ENCODE measurements at places on chromosomes 5 and 9.

DNA sequence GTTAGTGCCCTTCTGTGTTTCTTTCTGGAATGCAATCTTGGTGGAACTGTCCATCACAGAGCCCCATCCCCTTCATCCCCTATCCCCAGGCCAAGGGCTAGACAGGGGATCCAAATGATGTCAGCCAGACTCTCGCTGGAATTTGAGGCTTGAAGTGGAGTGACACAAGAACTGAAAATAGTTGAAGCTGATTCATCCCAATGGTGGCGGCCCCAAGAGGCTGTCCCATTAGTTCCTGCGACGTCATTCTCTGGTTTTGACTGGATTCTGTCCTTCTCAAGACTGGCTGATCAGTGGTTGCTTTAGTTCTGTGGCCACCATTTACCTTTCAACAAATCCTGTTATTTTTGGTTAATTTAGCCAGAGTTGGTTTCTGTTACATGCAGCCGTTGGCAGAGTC is 59.9 kb downstream of the SUB1 start:
- DNase-seq: no peak

- DNase-seq: no peak
Observed at GRCh38 chr5:135437422-135437795, 9.7 kb downstream of the DCANP1 start.

DNA sequence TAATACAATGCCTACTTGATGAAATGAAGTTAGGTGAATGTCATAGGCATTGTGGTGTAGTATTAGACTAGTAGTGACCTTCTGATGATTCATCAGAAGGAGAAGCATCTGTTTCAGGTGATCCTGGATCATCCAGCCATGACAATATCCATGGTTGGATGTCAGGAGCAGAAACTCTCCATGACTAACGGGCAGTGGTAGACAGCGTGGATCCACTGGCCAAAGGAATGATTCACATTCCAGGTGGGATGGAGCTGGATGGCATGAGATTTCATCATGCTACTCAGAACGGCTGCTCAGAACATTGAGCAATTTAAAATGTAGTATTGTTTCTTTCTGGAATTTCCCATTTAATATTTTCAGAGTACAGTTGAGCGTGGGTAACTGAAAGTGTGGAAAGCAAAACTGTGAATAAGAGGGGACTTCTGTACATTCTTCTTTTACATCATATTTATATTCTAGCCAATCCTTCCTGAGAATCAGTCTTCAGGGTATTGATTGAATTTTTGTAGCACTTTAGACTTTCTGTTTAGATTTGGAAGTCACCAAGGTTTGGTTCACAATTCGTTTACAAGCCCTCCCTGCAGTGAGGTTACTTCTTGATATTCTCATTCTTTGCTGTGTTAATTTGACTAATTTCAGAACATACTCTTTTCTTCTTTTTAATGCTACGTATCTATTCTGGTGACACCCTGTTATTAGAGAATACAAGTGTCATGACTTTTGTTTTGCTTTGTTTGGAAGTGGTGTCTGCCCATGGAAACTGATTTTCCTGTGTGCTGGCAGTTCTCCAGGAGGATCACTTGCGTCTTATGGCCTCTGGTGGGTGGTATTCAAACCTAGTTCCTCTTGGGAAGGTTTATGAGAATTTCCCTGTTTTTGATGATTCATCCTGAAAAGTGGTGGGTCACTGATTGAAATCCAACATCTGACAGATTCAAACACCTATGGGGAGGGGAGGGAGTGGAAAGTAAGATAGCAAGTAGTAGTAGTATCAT is 12.2 kb upstream of the CLINT1 start:
- DNase-seq: no peak

DNA sequence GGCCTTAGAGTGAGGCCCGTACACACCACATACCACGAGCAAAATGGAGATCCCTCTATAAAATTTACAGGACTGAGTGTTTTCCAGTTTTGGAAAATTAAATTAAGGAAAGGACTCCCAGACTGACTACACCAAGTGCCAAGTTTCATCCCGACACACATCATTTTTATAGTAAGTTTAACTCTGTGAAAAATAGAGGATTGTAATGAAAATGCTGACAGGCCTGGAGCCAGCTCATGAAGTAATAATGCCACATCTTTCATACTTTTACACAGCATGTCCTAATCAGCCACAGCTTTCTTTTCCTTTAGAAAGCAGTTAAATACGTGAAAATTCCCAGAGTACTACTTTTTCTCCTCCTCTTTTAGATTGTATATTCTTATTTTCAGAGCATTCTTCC is 169.2 kb downstream of the SAXO1 start:
- no peak for DNase-seq

GRCh38 chr5:125612181-125612721 is 811.0 kb upstream of the GRAMD2B start:
- no peak for DNase-seq

DNA sequence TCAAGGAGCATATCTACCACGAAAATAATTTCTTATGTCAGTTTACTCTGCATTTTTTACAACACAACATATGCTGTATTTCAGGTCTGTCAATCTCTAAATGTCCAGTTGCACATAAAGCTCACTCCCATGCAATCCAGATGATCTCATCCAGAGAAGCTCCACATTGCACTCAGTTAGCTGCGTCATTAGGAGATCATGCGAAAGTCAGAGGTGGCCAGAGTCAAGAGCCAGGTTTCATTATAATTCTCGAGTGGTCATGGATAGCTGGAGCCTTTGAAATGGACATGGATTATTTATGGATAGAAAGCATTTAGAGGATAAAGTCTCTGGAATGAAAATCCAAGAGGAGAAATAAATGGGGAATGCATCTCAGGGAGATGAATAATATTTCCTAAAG is 232.3 kb downstream of the GAS1 start:
- no peak for DNase-seq

- no peak for DNase-seq
Observed at GRCh38 chr5:131610198-131611063, 24.6 kb downstream of the RAPGEF6 start.

GRCh38 chr5:124923131-124923530 is 176.7 kb upstream of the ZNF608 start:
- no peak for DNase-seq

- no peak for DNase-seq
Observed at GRCh38 chr5:1761453-1761755, 38.2 kb downstream of the MRPL36 start.

GRCh38 chr5:128649192-128649591 is 111.1 kb upstream of the FBN2 start:
- DNase-seq: no peak

DNA sequence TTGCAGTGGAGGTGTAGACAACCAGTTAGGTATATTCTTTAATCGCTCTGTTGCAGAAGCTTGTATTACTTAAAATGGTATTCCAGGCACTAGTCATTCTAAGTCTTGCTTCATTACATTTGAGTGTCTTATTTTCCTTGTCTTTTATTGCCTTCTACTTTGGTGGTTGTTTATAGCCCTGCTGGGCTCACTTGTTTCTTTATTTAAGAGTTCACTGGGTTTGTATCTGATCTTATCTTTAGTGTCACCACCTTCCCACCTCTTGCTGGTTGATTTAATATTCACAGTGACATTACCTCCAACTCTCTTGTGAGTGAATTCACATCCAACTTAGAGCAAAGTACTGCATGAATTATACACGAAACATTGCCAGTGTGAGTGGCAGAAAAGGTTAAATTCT is 83.6 kb upstream of the BNC2 start:
- no peak for DNase-seq

DNA sequence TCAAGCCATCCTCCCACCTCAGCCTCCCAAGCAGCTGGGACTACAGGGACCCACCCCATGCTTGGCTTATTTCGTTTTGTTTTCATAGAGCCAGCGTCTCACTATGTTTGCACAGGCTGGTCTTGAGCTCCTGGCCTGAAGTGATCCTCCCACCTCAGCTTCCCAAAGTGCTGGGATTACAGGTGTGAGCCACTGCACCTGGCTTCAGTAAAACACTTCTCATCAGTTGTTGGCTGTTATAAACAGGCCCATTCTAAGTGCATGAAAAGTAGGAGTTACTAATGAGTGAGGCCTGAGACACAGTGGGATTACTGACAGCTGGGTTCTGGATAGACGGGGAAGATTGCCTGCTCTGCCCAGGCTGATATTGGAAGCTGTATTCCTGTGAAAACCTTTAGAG is 3.5 kb downstream of the CRB2 start:
- DNase-seq: no peak

- peak; percentile 52 for DNase-seq
Observed at GRCh38 chr5:169808118-169808581, 171.1 kb downstream of the DOCK2 start.

- DNase-seq: no peak
Observed at GRCh38 chr5:140181525-140181924, 6.5 kb downstream of the CYSTM1 start.

DNA sequence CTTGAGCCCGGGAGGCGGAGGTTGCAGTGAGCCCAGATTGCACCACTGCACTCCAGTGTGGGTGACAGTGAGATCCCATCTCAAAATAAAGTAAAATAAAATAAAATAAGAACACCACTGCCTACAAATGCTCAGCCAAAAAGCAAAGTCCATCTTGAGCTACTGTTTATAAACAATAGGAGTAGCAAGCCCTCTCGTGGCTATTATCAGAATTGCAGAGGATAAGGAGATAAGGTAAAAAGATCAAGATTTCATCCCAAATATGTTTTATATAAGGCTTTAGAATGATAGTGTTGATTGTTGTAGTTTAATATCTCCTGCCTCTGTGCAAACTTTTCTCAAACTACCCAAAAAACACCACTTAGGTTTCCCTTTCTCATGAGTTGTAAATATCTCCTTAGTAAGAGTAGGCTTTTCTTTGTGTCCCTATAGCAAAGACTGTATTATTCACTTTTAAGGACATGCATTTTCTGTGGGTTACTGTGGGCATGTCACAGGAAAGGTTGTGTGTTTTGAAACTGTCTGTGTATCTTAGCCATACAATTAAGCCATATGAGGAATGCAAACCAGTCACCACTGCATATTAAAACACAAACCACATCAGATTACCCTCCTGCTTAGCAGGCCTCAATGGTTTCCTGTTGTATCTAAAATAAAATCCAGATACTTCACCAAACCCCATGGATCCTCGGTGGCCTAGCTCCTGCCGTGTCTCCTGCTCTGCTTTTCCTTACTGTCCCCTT is 31.8 kb upstream of the CKS2 start:
- DNase-seq: peak; percentile 25

DNA sequence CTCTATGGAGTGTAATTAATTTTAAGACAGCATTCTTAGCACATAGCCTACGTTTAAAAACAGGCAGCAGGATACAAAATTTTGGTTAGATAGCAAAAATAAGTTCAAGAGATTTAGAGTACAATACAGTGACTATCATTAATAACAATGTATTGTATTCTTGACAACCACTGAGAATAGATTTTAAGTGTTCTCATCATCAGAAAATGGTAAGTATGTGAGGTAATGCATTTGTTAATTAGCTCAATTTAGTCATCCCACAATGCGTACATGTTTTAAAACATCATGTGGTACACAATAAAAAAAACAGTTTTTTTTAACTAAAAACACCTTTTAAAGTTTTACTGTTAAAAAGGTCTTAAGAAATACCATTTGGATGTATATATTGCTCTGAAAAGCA is 94.2 kb downstream of the MUSK start:
- DNase-seq: no peak

DNA sequence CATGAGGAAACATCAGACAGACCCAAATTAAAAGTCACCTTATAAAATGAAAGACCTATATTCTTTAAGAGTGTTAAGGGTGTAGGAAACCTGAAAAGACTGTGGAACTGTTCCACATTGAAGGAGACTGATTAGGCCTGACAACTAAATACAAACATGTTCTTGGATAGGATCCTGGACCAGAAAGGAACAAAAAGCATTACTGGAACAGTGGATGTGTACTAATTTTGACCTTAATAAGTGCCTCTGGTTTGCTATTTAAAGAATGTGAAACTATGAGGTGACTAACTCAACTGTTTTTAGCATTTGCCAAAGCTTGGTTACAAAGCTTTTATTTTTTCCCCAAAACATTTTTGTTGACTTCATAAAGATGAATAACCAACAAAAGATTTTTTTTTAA is 340.6 kb downstream of the CAAP1 start:
- DNase-seq: no peak

GRCh38 chr5:113081091-113081839 is 104.7 kb downstream of the DCP2 start:
- DNase-seq: no peak

GRCh38 chr5:74420947-74421346 is 219.6 kb downstream of the ENC1 start:
- DNase-seq: no peak

DNA sequence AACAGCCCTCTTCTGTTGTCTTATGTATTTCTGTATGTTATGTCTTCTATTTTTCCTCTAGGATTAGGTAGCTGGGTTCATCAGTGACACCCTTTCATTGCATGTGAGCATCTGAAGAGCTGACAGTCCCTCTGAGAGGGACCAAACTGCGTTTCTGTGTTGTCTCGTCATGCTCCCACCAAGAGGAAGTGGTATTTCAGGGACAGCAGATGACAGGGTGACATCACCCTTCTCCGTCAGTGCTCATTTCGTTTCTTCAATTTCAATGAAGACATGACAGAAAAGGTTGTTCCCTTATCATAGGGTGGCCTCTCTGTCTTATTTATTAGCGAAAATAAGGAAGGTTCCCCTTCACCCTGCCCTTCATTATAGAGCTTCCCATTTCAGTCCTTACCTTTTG is 225.9 kb upstream of the NR4A3 start:
- no peak for DNase-seq

- DNase-seq: no peak
Observed at GRCh38 chr5:65588694-65589093, 25.6 kb downstream of the PPWD1 start.

GRCh38 chr9:84343111-84343521 is 2.6 kb upstream of the SLC28A3 start:
- no peak for DNase-seq

All from iPS DF 6.9 (cell line).